MCF 10A (cell line): ENCODE measurements at places on chromosomes 5 and 9. TPM values are rescaled to one million over a fixed set of nuclear protein-coding genes. Genes with fewer than 3 reads are reported as not detected.
A peak's percentile ranks its signal among the peaks of the same experiment; 100 is the strongest.

GRCh38 chr9:88511906-88512305 is 23.1 kb upstream of the NXNL2 start:
- no peaks in the 10 kb centered on the region for H3K27me3 ChIP-seq
- H3K4me3 ChIP-seq: no peak overlapping the region
- no peaks in the 10 kb centered on the region for H3K4me1 ChIP-seq
- no peak overlapping the region for H3K27ac ChIP-seq

GRCh38 chr9:114275246-114276004 is 47.5 kb upstream of the ORM1 start:
- DNase-seq: peak; percentile 27
- no peaks in the 10 kb centered on the region for H3K27me3 ChIP-seq
- no peak overlapping the region for H3K4me3 ChIP-seq
- H3K36me3 ChIP-seq: no peaks in the 10 kb centered on the region

GRCh38 chr5:132498686-132499271 is 8.2 kb upstream of the IRF1 start:
- no peak overlapping the region for H3K4me3 ChIP-seq
- H3K27ac ChIP-seq: peak overlapping the region; percentile 83
- H3K27me3 ChIP-seq: no peaks in the 10 kb centered on the region
- no peaks in the 10 kb centered on the region for H3K36me3 ChIP-seq
- DNase-seq: no peak

- DNase-seq: peak; percentile 99
- H3K27ac ChIP-seq: peak overlapping the region; percentile 97
- peaks cover 6% of the 10 kb centered on the region for H3K36me3 ChIP-seq
Measured at GRCh38 chr5:67301285-67301903, 104.8 kb upstream of the CD180 start.

- H3K4me1 ChIP-seq: no peaks in the 10 kb centered on the region
- DNase-seq: no peak
- peaks cover 52% of the 10 kb centered on the region for H3K27me3 ChIP-seq
- no peak overlapping the region for H3K27ac ChIP-seq
- H3K36me3 ChIP-seq: peaks cover 6% of the 10 kb centered on the region
Measured at GRCh38 chr9:96022445-96023051, 147.1 kb downstream of the ERCC6L2 start.

GRCh38 chr5:103523319-103523718 is 39.3 kb downstream of the NUDT12 start:
- peaks cover 8% of the 10 kb centered on the region for H3K4me1 ChIP-seq
- H3K36me3 ChIP-seq: no peaks in the 10 kb centered on the region
- H3K27me3 ChIP-seq: no peaks in the 10 kb centered on the region
- no peak for DNase-seq
- H3K27ac ChIP-seq: peak overlapping the region; percentile 30

DNA sequence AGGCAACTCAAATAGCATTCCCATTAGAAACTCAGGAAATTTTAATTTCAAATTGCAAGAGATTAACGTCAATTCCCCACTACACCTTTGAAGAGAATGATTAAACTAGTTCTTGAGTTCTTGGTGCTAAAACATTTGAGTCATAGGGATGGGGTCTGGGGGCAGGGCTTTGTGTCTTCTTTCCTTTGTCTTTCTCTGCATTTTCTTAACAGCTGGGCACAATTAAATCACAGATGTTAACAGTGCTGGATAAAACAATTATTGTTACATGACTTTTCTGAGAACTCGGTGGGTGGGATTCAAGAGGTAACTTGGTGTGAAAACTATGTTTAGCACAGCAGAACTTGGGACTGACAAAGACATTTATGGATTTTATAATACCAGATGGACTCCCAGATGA is 351.9 kb upstream of the TNC start:
- no peak for DNase-seq
- no peak overlapping the region for H3K27ac ChIP-seq
- no peak overlapping the region for H3K4me3 ChIP-seq
- no peaks in the 10 kb centered on the region for H3K36me3 ChIP-seq
- no peaks in the 10 kb centered on the region for H3K4me1 ChIP-seq
- H3K27me3 ChIP-seq: no peaks in the 10 kb centered on the region

DNA sequence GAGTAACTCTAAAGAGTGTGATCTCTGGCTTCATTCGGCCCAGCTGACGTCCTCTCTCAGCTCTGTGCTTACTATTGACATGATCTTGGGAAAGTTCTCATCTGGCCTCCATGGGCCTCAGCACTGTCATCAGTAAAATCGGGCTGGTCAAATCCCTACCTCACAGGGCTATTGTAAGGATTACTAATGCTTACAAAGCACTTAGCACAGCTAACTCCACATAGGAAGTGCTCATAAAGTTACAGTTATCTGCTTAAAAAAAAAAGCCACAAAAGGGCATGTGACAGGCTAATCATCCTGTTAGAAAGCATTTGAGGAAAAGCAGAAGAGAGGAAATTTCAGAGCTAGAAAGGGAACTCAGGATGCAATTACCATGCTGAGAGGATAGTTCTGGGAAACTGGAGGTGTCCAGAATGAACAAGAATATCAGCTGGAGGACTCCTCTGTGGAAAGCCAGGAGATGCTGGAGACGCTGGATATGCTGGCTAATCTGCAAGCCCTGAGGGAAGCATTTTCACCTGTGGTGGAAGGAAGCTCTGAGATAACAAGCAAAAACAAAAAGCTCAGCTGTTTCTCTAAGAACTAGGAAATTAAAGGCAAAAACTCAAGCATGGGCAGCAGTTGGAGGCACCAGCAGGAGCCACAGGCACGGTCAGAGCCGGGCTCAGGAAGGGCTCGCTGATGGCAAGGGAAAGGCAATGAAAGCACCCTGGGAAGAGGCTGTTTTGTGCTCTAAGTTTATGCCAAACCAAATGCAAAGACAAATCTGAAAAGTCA is 4.4 kb upstream of the BHMT start:
- H3K27me3 ChIP-seq: no peaks in the 10 kb centered on the region
- H3K4me1 ChIP-seq: no peaks in the 10 kb centered on the region
- no peak overlapping the region for H3K4me3 ChIP-seq
- H3K27ac ChIP-seq: no peak overlapping the region

DNA sequence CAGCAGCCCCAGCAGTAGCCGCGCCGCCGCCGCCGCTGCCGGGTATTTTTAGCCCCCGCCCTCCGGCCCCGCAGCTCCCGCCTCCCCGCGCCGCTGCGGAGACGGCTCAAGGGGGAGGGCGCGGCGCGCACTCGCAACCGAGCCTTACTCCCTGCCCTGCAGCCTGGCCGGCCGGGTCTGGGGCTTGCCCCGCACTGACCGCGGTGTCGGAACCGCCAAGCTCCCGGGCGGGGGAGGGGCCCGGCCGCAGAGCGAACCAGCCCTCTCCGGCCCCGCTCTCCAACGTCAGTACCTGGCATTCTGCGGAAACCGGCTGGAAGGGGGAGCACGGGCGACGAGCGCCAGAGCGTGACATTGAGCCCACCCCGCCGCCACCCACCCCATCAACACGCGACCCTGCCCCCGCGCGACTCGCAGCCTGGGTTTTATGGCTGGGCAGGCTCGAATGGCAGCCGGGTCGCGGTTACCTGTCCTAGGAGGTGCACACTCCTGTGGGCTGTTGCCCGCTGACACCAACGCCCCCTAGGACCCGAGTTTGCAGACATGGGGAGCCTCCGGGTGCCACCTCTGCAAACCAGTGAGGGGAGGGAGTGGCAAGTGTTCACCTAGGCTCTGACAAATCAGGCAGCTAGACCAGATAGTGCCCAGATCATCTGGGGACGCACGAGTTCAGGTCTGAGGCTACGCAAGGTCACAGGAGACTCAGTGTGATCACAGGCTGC is at the start of gene ACSL6:
Gene ACSL6 (minus strand): TSS at position 37 of the 722 bp plus-strand sequence. CDS start 105 bp downstream, outside the sequence.
- no peaks in the 10 kb centered on the region for H3K36me3 ChIP-seq
- H3K4me1 ChIP-seq: peaks cover 18% of the 10 kb centered on the region
- peak within 1 kb of the TSS; percentile 50 for H3K4me3 ChIP-seq
- DNase-seq: no peak

DNA sequence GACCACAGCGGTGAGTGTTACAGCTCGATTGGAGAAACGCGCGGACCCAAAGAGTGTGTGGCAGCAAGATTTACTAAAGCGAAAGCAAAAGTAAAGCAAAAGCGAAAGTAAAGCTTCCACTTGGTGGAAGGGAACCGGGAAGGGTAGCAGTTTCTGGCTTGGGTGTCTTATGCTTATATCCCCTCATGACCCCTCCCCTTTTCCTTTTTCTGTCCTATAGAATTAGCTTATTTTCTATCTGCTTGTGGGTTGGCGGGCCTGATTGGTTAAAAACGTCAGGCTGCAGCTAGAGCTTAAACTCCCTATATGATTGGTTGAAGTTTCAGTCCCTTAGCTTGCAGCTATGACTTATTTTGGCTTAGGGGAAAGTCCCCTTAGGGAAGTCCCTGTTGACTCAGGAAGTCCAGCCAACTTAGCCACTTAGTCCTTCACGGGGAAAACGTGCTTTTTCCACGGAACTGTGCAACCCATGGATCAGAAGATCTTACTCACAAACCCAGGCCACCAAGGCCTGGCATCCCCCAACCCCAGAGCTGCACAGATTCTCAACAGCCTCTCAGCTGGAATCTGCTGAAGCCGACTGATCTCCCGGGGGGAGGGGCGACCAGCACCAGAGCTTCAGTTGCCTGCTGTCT is 114.2 kb upstream of the ADAMTS16 start:
- H3K4me1 ChIP-seq: peaks cover 6% of the 10 kb centered on the region
- peak; percentile 9 for DNase-seq
- H3K27ac ChIP-seq: no peak overlapping the region
- no peak overlapping the region for H3K4me3 ChIP-seq
- no peaks in the 10 kb centered on the region for H3K27me3 ChIP-seq
- no peaks in the 10 kb centered on the region for H3K36me3 ChIP-seq

GRCh38 chr5:1874771-1875220 is 7.9 kb downstream of the IRX4 start:
- H3K27me3 ChIP-seq: no peaks in the 10 kb centered on the region
- no peak overlapping the region for H3K4me3 ChIP-seq
- peaks cover 31% of the 10 kb centered on the region for H3K36me3 ChIP-seq
- no peak overlapping the region for H3K27ac ChIP-seq
- no peaks in the 10 kb centered on the region for H3K4me1 ChIP-seq

GRCh38 chr5:41539454-41539853 is 29.1 kb upstream of the PLCXD3 start:
- H3K27me3 ChIP-seq: no peaks in the 10 kb centered on the region
- DNase-seq: no peak
- no peak overlapping the region for H3K27ac ChIP-seq
- no peaks in the 10 kb centered on the region for H3K36me3 ChIP-seq

DNA sequence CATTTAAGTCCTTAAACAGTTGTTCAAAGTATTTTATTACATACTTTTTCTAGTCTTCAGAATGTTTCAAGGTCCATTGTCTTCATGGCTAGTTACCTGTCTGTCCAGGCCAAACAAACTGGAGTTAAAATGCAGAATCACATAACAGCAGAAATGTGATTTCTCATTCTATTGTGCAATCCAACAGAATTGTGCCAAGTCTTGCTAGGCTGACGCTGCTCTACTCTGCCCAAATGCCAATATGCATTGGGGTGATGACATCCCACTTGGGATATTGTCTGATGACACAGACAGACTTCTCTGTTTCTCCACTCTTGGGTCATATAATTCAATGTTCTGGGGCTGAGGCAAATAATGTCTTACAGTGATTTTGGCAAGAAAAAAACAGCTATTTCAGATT is 5.2 kb upstream of the SLC22A5 start:
- peak; percentile 98 for DNase-seq
- peaks cover 7% of the 10 kb centered on the region for H3K36me3 ChIP-seq
- no peaks in the 10 kb centered on the region for H3K27me3 ChIP-seq
- H3K4me3 ChIP-seq: peak overlapping the region; percentile 45
- peaks cover 52% of the 10 kb centered on the region for H3K4me1 ChIP-seq
- peak overlapping the region; percentile 99 for H3K27ac ChIP-seq

DNA sequence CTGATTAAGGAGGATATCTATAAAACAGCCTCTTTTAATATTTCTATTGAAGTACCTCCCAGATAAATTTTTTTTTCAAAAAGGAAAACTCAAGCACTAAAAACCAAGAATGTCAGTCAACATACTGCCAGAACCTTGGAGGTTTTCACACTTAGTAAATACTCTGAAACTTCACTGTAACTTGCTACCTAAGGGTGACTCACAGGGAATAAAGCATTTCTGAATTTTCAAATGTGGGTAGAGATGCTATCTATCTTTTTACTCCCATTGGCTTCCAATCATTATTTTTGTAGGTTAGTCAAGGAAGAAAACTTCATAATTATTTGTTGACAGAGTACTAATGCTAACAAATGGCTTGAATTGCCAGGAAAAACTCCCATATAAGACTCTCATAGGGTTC is 46.1 kb downstream of the SLC25A46 start:
- H3K36me3 ChIP-seq: no peaks in the 10 kb centered on the region
- no peak overlapping the region for H3K4me3 ChIP-seq
- H3K27me3 ChIP-seq: no peaks in the 10 kb centered on the region
- H3K27ac ChIP-seq: no peak overlapping the region
- peak; percentile 9 for DNase-seq

DNA sequence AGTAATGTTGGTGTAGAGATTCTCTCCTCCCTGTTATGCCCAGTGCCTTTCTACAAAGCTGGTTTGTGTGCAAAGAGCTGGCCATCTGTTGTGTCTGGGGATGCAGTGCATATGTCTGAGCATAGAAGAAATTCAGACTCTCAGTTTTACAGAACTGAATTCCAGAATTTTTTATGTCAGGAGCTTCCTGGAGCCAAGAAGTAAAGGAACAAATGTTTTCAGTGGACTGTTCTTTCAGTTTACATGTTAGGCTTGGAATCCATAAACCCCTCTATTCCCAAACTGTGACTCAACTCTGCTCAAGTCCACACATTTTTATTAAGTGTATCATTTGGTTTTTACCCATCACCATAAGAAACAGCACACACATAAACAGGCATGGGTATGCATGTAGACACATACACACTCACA is 366.0 kb downstream of the BRINP1 start:
- H3K27me3 ChIP-seq: no peaks in the 10 kb centered on the region
- no peak overlapping the region for H3K4me3 ChIP-seq
- no peaks in the 10 kb centered on the region for H3K36me3 ChIP-seq
- no peaks in the 10 kb centered on the region for H3K4me1 ChIP-seq
- DNase-seq: no peak
- H3K27ac ChIP-seq: no peak overlapping the region

GRCh38 chr5:134583766-134584165 is 48.9 kb downstream of the SAR1B start:
- no peaks in the 10 kb centered on the region for H3K27me3 ChIP-seq
- H3K4me1 ChIP-seq: peaks cover 8% of the 10 kb centered on the region
- H3K4me3 ChIP-seq: no peak overlapping the region
- DNase-seq: no peak
- H3K36me3 ChIP-seq: peaks cover 38% of the 10 kb centered on the region

DNA sequence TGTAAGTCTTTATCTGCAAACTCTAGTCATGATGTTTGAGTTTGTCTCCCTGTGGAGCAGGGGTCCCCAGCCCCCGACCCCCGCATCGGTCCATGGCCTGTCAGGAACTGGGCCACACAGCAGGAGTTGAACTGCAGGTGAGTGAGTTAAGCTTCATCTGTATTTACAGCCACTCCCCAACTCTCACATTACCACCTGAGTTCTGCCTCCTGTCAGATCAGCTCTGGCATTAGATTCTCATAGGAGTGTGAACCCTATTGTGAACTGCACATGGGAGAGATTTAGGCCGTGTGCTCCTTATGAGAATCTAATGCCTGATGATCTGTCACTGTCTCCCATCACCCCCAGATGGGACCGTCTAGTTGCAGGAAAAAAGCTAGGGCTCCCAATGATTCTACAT is 7.0 kb downstream of the C9orf85 start:
- DNase-seq: no peak
- H3K27me3 ChIP-seq: no peaks in the 10 kb centered on the region
- H3K4me3 ChIP-seq: no peak overlapping the region
- peaks cover 7% of the 10 kb centered on the region for H3K36me3 ChIP-seq
- H3K4me1 ChIP-seq: peaks cover 27% of the 10 kb centered on the region
- H3K27ac ChIP-seq: no peak overlapping the region

GRCh38 chr5:134874831-134875655 is 872 bp downstream of the TXNDC15 start:
- peak overlapping the region; percentile 98 for H3K4me3 ChIP-seq
- peak; percentile 79 for DNase-seq
- H3K27ac ChIP-seq: peak overlapping the region; percentile 97
- no peaks in the 10 kb centered on the region for H3K27me3 ChIP-seq

SVEP1 gene
- 9.9 and 21.9 TPM in 2 replicates for total RNA-seq

ZBTB5 gene
- total RNA-seq: 8.9 and 9.0 TPM in 2 replicates

IGIP gene
- 7.5 and 8.3 TPM in 2 replicates for total RNA-seq

TRAF2 gene
- total RNA-seq: 10.7 and 14.1 TPM in 2 replicates
